ENCODE measurements at places on chromosomes 16 and 17.

GRCh38 chr16:50093607-50094539, 28.1 kb downstream of the HEATR3 start:
- peaks cover 5% of the 10 kb centered on the region for H3K36me3 ChIP-seq
- peak overlapping the region; percentile 52 for H3K27ac ChIP-seq
- no peak overlapping the region for H3K4me3 ChIP-seq
- peak; percentile 29 for DNase-seq
- no peaks in the 10 kb centered on the region for H3K27me3 ChIP-seq

GRCh38 chr16:67909056-67909742, 16.1 kb downstream of the PSKH1 start:
- DNase-seq, result no peak
- no peaks in the 10 kb centered on the region for H3K27me3 ChIP-seq
- no peak overlapping the region for H3K4me3 ChIP-seq
- no peaks in the 10 kb centered on the region for H3K4me1 ChIP-seq

- H3K36me3 ChIP-seq, result no peaks in the 10 kb centered on the region
- H3K27me3 ChIP-seq, result no peaks in the 10 kb centered on the region
- H3K4me1 ChIP-seq, result peaks cover 31% of the 10 kb centered on the region
- no peak overlapping the region for H3K27ac ChIP-seq
- peak overlapping the region; percentile 78 for H3K4me3 ChIP-seq
Measured at GRCh38 chr16:3879258-3879886, 1.1 kb downstream of the CREBBP start.

- DNase-seq, result no peak
- peak overlapping the region; percentile 56 for H3K27ac ChIP-seq
- H3K36me3 ChIP-seq, result no peaks in the 10 kb centered on the region
- H3K27me3 ChIP-seq, result no peaks in the 10 kb centered on the region
- H3K4me3 ChIP-seq, result no peak overlapping the region
- H3K4me1 ChIP-seq, result peaks cover 86% of the 10 kb centered on the region
Measured at GRCh38 chr16:70692130-70692872, 6.4 kb upstream of the MTSS2 start.

- H3K4me3 ChIP-seq, result no peak overlapping the region
- no peak overlapping the region for H3K27ac ChIP-seq
Measured at GRCh38 chr17:32274643-32275042, 9.0 kb downstream of the RHBDL3 start.

- H3K36me3 ChIP-seq, result no peaks in the 10 kb centered on the region
- no peak overlapping the region for H3K4me3 ChIP-seq
- no peaks in the 10 kb centered on the region for H3K27me3 ChIP-seq
- no peak for DNase-seq
- H3K4me1 ChIP-seq, result no peaks in the 10 kb centered on the region
Measured at GRCh38 chr17:422196-422930, 69.8 kb upstream of the RPH3AL start.

DNA sequence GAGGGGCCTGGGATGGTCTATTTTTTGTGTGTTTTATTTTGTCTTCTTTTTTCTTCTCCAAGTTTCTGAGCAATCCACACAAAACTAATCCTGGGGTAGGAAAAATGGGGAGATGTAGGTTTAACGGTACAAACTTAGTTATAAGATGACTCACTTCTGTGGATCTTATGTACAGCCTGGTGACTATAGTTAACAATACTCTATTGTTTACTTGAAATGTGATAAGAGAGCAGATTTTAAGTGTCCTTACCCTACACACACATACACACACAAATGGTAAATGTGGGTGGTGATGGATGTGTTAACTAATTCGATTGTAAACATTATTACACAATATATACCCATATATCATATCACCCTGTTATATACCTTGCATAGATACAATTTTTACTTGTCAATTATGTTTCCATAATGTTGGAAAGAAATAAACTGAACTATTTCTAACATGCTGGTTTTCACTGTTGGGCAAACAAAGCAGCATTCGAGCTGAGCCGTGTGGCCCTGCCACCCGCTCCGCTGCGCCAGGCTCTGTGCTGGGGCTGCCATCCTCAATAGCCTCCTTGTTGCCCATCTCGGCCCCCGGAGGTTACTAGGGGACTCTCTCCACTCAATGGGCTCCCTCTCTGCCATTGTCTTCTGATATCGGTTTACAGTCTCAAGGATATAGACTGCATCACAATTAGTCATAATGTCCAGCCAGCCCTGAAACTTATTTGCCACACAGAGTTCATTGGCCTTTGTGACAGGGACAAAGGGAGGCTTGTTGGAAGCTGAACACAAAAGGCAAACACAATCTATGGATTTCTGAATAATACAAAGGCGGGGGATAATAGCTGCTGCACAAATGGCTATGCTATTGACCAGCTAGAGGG, 380.3 kb upstream of the MAF start:
- no peak for DNase-seq
- H3K4me3 ChIP-seq, result no peak overlapping the region
- H3K4me1 ChIP-seq, result no peaks in the 10 kb centered on the region
- no peak overlapping the region for H3K27ac ChIP-seq
- no peaks in the 10 kb centered on the region for H3K36me3 ChIP-seq

- H3K27me3 ChIP-seq, result no peaks in the 10 kb centered on the region
- no peak overlapping the region for H3K4me3 ChIP-seq
- H3K4me1 ChIP-seq, result no peaks in the 10 kb centered on the region
- no peak for DNase-seq
- no peak overlapping the region for H3K27ac ChIP-seq
- no peaks in the 10 kb centered on the region for H3K36me3 ChIP-seq
Measured at GRCh38 chr16:50916040-50916439, 174.2 kb downstream of the CYLD start.

DNA sequence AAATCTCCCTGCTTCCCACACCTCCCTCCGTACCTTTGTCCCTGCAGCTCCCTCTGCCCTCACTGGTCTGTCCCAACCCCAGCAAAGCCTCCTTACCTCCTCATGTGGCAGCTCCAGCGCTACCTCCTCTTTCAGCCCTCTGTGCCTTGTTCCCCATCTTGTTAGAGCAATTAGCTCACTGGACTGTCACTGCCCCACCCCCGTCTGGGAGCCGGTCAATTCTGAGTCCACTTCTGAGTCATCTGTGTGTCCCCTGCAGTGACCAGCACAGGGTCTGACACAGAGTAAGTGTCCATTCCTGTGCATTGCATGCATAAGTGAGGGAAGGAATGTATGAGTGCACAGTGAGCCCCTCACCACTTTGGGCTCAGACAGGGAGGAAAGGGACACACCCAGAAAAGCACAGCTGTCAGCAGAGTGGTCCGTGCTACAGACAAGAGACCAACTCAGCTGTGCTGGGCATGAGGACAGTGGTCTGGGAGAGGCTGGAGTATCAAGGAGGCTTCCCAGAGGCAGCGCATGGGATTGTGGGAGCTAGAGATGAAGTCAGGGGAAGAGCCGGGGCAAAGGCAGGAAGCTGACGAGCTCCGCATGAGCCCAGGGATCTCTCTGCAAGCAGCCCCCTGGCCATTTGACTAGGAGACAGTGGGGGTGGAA, 45.9 kb downstream of the PITPNM3 start:
- no peaks in the 10 kb centered on the region for H3K36me3 ChIP-seq
- H3K27me3 ChIP-seq, result no peaks in the 10 kb centered on the region
- H3K27ac ChIP-seq, result no peak overlapping the region
- DNase-seq, result no peak

GRCh38 chr17:63364387-63364786, 81.7 kb downstream of the CYB561 start:
- DNase-seq, result no peak
- H3K27me3 ChIP-seq, result no peaks in the 10 kb centered on the region
- no peaks in the 10 kb centered on the region for H3K36me3 ChIP-seq
- no peak overlapping the region for H3K27ac ChIP-seq
- no peak overlapping the region for H3K4me3 ChIP-seq

DNA sequence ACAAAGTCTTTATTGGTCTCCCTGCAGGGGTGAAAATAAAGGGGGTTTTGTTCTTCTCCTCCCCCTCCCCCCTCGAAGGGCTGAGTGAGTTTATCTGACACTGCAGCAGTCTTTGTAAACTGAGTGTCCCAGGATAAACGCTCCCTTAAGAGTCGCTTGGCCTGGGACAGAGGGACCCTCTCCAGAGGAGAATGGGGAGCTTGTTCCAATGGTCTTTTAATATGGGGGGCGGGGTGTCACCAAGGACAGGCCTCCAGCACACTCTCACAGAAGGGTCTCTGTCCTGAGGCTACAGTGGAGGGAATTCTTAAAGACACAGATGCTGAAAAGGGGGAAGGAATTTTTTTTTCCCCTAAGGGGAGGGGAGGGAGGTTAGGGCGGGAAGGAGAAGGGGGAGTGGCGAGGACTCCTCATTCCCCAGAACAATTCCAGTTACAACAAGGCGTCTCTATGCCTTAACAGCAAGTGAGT, 455.5 kb downstream of the SOX9 start:
- DNase-seq, result no peak
- no peak overlapping the region for H3K27ac ChIP-seq
- H3K4me3 ChIP-seq, result no peak overlapping the region

DNA sequence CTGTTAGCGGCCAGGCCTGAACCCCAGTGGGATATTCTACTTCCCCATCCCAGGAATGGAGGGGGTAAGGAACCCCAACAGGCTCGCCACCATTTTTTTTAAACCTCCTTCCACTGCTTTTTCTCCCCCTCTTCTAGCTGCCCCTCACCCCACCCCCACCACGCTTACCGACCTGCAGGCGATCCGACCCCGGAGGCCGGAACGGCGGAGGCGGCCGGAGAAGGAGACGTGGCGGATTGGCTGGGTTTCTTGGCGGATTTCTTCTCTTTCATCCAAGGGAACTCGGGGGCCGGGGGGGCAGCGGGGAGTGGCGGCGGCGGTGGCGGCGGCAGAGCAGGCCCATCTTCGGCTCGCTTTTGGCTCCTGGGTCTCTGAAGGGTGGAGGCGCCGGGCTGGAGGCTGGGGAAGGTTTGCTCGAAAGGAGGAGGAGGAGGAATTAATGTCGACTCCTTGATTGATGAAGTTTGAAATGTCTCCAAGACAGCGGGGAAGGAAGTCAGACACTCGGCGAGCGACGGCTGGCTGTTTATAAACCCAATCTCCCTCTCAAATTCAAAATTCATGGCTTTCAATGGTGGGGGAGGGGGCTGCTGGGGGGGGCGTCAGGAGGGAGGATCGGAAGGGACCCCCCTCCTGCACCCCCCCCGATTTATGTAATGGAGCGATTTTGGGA, 424 bp downstream of the HOXB2 start:
- H3K27ac ChIP-seq, result peak overlapping the region; percentile 73
- H3K4me1 ChIP-seq, result no peaks in the 10 kb centered on the region
- no peaks in the 10 kb centered on the region for H3K36me3 ChIP-seq
- no peak overlapping the region for H3K4me3 ChIP-seq

- no peak overlapping the region for H3K4me3 ChIP-seq
- H3K4me1 ChIP-seq, result no peaks in the 10 kb centered on the region
- no peak overlapping the region for H3K27ac ChIP-seq
- H3K36me3 ChIP-seq, result no peaks in the 10 kb centered on the region
- DNase-seq, result no peak
Measured at GRCh38 chr16:84559311-84559932, 55.0 kb upstream of the MEAK7 start.

GRCh38 chr16:89842471-89843408, 14.5 kb downstream of the SPIRE2 start:
- H3K4me1 ChIP-seq, result peaks cover 16% of the 10 kb centered on the region
- no peak overlapping the region for H3K4me3 ChIP-seq
- H3K27me3 ChIP-seq, result no peaks in the 10 kb centered on the region

DNA sequence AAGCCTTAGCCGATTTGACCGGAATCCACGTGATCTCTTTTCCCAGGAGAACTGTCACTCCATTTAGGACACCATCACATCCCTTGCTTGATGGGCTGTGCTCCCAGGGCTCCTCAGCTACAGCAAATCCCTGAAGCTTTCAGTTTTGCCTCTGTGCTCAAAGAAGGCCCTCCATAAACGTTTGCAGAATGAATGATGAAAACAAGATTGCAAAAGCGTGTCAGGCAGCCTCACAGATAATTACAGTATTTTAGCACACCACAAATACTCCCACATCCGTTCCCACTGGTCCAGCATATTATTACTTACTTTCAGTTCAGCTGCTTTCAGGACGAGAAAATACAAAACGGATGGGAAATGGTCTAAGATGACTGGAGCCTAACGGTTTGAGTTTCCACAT, 84.6 kb downstream of the USP31 start:
- no peak for DNase-seq
- H3K27me3 ChIP-seq, result no peaks in the 10 kb centered on the region
- H3K4me1 ChIP-seq, result no peaks in the 10 kb centered on the region
- peaks cover 22% of the 10 kb centered on the region for H3K36me3 ChIP-seq
- no peak overlapping the region for H3K4me3 ChIP-seq
- no peak overlapping the region for H3K27ac ChIP-seq

DNA sequence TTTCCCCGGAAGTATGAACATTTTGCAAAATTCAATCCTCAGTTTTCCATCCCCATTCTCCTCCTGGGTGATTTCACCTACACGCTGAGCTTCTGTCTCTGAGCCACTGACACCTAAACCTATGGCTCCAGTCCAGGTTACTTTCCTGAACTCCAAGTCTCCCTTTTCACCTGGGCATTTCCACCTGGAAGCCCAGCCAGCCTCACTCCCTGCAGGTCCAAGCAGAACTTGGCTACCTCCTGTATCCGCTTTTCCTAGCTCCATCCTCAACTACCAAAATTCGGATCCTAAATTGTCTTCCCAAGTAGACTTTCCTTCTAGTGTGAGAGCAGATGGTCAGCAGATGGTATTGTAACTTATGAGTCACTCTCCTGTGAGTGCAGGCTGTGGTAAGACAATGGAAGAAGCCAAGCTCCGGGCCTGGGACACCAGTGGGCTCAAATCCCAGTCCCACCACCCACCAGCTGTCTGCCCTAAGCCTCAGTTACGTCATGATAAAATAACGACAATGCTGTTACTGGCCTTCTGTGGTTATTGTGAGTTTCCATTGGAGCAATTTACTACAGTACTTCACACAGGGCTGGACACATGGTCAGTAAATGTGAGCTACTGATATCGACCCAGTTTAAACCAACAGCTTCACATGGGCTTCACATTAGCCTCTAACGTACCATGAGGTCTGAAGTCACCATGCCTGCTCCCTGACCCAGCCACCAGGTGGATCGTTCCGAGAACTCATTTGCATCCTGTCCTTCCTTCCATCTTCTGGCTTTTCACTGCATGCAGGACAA, 33.3 kb downstream of the PECAM1 start:
- H3K4me1 ChIP-seq, result peaks cover 40% of the 10 kb centered on the region
- no peaks in the 10 kb centered on the region for H3K27me3 ChIP-seq
- DNase-seq, result no peak
- H3K4me3 ChIP-seq, result no peak overlapping the region

GRCh38 chr17:77783991-77784820, 174.3 kb upstream of the TNRC6C start:
- H3K27ac ChIP-seq, result no peak overlapping the region
- no peak overlapping the region for H3K4me3 ChIP-seq

DNA sequence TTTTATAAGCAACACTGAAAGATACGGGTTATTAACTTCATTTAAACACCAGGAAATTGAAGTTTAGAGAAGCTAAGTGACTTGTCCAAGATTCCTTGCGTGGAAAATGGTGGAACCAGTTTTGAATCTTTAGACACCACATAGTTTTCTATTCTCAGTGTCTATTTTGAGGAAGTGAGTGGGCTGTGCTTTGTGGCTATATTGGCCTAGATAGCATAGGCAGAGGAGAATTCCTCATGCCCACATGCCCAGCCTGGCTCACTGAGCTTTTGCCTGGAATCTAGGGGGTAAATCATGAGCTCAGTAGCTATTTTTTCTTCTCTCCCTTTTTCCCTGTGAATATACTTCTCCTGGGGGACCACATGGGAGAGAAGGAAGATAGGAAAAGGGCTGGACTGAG, 431.3 kb downstream of the HS3ST3B1 start:
- DNase-seq, result no peak
- H3K27ac ChIP-seq, result no peak overlapping the region
- H3K4me3 ChIP-seq, result no peak overlapping the region

GRCh38 chr16:69931631-69932030, 19.5 kb upstream of the CLEC18A start:
- H3K27ac ChIP-seq, result no peak overlapping the region
- no peaks in the 10 kb centered on the region for H3K27me3 ChIP-seq
- peaks cover 45% of the 10 kb centered on the region for H3K36me3 ChIP-seq
- H3K4me1 ChIP-seq, result no peaks in the 10 kb centered on the region
- H3K4me3 ChIP-seq, result no peak overlapping the region
- no peak for DNase-seq

All from thyroid gland (tissue), 4 donors.